ENCODE measurements at places on chromosomes 6 and 20.

DNA sequence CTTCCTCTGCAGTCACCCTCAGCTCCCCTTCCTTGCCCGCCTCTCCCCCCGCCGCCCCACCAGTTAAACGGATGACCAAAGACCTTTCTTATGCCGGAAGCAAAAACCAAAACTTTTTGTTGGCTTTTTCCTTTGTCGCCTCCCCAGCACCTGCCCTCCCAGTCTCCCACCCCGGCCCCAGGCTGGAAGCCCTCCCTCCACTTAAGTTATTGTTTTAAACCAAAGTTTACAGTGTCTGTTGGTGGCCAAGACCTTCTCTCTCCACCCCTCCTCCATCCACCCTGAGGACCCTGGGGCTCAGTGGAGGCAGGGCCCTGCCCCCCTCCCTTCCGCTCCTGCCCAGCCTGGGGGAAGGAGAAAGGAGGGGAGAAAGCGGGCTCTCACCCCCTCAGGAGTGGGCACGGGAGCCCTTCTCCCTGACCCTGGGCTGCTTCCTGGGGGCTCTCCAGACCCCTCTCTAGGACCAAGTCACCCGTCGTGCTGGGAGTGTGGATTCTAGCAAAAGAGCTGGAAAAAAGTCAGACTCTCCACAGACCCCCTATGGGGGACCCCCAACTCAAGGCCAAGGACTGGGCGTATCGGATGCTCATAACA, 38.3 kb upstream of the MDFI start:
- no peak for DNase-seq

GRCh38 chr6:142686507-142686887, 258.5 kb downstream of the HIVEP2 start:
- DNase-seq, result no peak

DNA sequence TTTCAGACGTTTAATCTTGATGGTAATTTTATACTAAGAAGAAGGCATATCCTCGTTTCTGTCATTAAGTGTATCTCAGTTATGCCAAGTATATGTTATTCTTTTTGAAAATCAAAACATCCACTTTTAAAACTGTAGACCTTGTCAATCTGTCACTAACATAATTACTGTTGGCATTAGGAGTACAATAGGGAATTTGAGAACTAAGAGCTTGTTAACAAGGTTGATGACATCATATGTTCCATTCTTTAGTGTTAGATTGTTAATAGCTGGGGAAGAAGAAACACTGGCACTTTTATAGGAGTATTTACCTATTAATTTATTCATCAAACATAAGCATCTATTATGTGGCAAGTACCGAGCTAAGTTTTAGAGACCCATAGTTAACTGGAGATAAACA, 76.2 kb downstream of the MAP3K4 start:
- no peak for DNase-seq

DNA sequence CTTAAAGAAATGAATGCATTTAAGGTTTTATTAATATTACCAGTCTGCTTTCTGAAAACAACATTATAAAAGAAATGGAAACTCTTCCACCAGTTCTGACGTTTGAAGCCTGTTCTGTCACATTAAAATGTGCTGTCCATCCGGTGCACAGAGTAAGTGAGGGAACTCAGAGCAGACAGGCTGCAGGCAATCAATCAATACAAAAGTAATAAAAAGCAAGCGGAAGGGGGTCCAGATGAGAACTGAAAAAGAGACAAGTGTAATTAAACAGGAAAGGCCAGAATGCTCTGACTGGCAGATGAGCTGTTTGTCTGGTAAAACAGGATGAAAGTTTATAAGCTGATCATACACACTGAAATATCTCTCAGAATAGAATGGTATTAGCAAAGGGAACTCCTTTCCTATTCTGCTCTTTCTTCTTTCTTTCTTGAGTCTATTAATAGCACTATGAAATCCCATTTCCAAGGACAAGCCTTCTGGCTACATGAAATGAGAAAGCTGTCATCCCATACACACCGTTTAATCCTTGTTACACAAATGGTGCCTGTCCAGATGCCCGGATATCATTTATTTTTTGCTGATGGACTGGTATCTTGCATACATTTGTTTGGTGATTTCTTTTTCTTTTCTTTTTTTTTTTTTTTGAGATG, 94.3 kb downstream of the RAMACL start:
- no peak for DNase-seq

- no peak for DNase-seq
These were observed 3.9 kb upstream of the TRIM38 start for GRCh38 chr6:25958700-25959162.

DNA sequence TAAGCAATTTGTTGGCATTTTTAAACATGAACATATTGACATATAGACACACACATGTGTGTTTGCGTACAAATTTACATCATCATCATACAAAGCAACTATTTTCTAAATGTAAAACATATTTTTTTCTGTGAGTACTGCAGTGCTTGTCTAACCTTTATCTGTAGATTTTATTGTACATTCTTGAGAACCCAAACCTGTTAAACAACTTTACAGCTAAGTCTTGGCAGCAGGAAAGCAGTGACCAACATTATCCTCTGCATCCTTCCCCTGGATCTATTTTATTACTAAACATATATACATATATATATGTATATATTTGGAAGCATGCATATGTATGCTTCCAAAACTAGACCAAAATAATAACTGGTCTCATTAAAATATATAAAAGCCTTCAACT, 10.4 kb upstream of the PLCB1 start:
- DNase-seq, result no peak

DNA sequence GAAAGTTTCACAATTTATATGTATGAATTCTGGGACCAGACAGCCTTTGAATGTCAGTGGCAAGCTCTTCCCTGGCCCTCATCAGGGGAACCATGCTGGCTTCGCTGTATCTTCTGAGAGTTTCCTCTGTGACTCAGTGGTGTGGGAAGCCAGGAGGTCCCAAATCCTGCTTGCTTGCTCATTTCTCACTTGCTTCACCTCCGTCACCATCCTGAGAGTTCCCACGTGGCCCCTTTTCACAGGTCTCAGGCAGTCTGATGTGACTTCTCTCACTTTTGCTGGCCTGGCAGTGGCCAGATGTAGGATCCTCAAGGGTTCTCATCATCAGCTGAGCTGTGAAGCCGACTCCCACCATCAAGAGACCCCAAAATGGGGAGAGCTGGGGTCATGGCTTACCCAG, 28.4 kb upstream of the RIN2 start:
- no peak for DNase-seq

DNA sequence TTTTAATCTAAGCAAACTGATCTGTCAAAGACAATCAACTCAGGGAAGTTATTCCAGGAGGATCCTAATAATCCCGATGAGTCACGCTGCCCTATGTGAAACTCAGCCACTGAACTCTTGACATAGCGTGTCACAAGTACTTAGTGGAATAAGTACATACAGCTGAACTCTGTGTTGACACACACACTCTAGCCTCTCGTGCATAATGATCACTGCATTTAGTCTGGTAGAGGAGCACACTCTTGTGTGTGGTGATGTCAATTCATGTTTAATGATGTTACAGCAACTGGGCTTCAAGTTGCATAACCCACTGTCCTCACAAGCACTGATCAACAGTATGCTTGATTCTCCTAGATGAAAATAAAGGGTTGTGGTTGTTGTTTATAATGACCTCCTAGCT, 148.3 kb downstream of the HACE1 start:
- peak; percentile 85 for DNase-seq

DNA sequence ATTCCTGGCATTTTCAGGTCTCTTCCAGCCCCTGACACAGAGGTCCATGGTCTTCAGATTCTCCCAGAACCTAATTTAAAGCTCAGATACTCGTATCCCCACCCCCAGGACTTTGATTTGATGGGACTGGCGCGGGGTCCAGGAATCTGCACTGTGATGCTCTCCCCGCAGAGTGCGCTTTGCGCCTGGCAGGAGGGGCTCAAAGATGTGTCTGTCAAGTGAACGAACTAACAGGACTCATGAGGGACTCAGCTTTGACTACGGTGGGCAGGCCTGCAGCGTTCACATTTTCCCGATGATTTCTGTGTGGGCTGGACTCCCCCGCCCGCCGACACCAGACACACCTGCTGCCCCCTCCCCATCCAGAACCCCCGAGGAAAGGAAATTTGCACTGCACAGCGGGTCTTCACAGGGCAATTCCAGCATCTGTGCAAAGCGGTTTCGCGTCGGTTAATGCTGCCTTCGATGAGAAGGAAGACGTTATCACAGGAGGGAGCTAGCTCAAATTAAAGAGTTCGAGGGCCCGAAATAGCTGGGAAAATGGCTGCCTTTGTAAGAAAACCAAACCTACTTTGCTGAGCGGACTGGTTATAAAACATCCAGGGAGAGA, 90.2 kb downstream of the ZDHHC14 start:
- no peak for DNase-seq

DNA sequence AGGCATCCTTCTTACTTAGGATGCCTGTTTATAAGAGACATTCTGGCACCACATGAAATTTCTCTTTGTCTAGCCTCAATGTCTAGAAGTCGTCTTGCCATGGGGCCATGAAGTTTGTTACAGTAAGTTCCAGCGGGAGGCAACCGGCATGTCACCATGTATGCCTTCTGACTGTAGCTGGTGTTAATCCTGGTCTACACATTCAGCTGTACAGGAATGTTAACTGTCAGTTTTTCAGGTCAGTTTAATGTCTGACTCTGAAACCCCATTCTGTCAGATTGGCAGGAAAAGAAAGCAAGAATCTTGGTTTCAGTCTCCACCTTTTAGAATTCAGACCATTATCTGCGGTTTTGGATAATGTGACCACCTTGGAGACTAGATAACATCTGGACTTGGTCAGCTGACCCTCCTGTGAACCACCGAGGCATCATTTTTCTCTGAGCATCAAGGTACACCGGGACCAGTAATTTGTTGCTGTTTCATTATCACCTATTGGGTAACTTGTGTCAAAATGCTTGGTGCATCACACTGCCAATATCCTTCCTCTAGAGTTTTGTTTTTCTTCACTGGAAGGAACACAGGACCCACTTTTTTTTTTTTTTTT, 228.7 kb downstream of the DOK5 start:
- no peak for DNase-seq

DNA sequence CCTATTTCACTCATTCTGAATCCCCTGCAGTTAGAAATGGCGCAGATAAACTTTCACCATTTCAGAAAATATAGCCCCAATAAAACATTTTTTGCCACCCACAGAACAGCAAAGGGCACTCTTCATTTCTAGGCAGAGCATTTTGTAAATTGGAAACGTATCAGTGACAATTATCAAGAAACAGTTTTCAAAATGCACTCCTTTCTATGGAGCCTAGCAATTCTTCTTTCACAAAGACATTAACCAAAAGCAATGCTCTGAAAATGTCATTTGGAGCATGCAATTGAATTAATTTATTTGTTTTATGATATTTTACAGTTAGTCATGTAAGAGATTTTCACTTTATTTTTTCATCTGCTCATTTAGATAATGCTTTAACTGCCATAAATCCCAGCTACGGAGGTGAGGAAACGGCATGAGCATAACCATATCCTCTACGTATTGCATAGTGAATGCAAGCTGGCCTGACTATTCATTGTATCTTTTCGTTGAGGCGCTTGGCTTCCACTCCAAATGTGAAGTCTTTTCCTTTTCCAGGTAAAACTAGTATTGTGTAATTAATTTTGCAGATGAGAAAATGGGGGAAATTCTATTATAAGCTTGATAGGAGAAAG, 813.4 kb downstream of the C6orf118 start:
- DNase-seq, result no peak

DNA sequence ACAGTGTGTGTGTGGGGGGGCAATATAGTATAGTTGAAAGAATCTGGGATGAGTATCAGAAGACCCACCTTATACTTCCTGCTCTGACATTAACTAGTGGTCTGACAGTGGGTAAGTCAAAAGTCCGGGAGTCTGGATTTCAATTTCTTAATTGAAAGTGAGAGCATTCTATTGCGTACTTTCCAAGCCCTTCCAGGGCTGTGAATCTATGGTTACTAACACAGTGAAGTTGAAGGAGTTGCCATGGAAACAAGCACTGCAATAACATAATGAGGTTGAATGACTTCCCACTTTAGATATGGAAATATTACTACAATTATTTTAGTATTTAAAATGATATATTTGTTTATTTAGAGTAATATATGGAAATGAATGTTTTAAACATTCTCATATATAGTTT, 80.2 kb downstream of the MLIP start:
- DNase-seq, result peak; percentile 16

- DNase-seq, result peak; percentile 31
These were observed 18.7 kb upstream of the SFT2D1 start for GRCh38 chr6:166361077-166361429.

GRCh38 chr6:36126553-36127458, 3.5 kb upstream of the MAPK13 start:
- DNase-seq, result peak; percentile 31

DNA sequence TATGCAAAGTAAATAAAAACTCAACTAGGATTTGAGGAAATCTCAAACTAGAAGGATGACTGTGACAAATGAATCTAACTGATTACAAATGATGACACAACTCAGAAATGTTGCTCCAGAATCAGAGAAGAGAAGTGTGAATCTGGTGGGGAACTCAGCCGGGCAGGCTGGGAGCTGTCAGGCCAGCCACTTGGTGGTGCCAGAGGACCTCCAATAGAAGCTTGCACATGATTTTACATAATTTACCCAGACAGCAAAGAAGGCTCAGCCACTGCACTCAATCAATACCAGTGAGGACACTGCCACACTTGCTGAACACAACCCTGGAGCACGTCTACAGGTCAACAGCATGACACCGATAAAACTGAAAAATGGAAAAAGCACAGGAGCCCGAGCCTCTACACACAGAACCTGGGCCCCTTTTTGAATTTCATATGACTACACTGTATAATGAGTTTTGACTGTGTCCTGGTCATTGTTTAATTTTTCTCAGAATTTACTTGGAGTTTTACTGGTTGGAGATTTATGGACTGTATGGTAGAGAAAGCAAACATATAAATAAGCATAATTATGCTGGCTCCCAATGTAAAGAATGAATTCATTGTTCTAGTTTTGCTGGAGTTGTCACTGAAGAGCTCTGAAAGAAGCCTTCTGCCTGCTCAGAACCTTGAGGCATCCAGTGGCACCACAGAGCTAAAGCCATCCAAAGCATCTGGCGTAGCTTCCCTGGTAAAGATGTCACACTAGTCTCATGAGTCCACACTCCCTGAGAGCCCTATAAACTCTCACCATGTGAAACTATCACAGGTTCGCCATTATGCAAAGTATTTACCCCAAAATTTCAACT, 296.5 kb downstream of the THBS2 start:
- peak; percentile 50 for DNase-seq

DNA sequence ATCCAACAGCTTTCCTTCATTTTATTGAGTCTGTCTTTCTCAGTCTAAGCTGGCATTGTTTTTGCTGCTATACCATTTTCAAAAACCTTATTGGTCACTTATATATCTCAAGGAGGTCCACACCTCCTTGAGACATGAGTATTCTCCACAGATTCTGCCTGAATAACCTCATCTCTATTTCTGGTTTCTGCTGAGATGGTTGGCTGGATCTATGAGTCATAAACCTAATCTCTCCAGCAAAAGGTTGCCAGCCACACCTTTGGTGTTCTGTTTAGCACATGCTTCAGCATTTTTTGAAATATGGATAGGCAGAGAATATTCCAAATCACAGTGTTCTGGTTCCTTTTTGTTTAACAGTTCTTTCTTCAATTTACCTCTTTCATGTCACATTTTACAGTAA, 40.8 kb upstream of the TMEM244 start:
- no peak for DNase-seq

- no peak for DNase-seq
These were observed 17.1 kb downstream of the ZHX3 start for GRCh38 chr20:41300383-41300782.

- no peak for DNase-seq
These were observed 92.1 kb downstream of the CDH26 start for GRCh38 chr20:60050193-60050947.

Data from skeletal muscle cell (primary cell).